Ecto neural progenitor cell (in vitro differentiated cells): ENCODE measurements at places on chromosomes 5 and 9.

DNA sequence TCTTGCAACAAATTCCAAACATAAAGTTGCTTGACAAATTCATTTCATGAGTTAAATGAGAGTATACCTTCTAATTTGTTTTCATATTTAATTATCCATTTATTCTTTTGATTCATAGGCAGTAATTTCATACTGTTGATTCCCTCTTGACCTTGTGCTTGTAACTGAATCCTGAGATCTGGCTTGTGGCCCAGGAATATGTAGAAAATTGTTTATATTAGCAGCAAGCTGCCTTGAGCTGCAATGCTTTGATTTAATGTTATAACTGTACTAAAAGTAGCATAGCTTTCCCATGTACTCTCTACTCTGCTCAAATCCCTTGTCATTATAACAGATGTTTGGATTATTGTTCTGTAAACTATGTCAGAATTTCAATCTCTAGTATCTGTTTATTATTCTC, 780.7 kb downstream of the NR2F1-AS1 start:
- DNase-seq, result no peak

DNA sequence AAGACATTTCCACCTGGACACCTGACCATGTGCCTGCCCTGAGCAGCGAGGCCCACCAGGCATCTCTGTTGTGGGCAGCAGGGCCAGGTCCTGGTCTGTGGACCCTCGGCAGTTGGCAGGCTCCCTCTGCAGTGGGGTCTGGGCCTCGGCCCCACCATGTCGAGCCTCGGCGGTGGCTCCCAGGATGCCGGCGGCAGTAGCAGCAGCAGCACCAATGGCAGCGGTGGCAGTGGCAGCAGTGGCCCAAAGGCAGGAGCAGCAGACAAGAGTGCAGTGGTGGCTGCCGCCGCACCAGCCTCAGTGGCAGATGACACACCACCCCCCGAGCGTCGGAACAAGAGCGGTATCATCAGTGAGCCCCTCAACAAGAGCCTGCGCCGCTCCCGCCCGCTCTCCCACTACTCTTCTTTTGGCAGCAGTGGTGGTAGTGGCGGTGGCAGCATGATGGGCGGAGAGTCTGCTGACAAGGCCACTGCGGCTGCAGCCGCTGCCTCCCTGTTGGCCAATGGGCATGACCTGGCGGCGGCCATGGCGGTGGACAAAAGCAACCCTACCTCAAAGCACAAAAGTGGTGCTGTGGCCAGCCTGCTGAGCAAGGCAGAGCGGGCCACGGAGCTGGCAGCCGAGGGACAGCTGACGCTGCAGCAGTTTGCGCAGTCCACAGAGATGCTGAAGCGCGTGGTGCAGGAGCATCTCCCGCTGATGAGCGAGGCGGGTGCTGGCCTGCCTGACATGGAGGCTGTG, 32.4 kb downstream of the CXXC5 start:
- DNase-seq, result no peak

DNA sequence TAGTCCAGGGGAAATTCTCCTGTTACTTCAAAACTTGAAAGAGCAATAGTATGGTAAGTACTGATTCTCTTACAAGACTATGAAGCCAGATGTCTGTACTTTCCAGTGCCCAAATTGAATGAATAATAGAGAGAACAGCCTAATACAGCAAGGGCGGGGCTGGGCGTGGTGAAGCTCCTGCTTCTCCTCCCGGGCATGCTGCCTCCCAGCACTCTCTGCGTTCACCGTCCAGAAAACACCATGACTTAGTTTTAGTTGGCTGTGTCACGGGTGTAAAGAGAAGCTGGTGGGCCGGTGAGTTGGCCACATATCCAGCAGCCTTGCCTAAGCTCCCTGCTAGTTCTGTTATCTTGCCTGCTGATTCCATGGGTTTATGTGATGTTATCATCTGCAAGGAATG, 40.7 kb upstream of the ADAMTS2 start:
- peak; percentile 14 for DNase-seq

DNA sequence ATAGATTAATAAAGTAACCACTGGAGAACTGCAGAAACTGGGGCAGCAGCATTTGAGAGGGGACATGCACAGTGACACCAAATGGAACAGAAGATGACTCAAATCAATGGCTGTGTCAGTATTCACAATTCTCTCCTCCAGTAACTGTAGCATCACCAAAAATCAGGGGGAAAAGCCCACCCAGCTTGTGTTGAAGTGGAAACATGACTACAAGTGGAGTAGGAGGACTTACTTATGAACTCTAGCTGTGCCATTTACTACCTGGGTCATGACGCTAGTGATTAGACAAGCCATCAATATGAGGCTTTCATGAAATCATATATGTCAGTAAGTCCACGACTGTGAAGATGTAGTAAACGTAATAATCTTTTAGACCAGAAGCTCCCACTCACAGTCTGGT, 199.8 kb upstream of the PTGER4 start:
- no peak for DNase-seq

GRCh38 chr5:178058321-178059012, 54.9 kb upstream of the N4BP3 start:
- DNase-seq, result no peak

- DNase-seq, result no peak
These were observed 4.4 kb downstream of the SNX18 start for GRCh38 chr5:54521856-54522479.

GRCh38 chr9:70635790-70636189, 221.3 kb upstream of the KLF9 start:
- no peak for DNase-seq

DNA sequence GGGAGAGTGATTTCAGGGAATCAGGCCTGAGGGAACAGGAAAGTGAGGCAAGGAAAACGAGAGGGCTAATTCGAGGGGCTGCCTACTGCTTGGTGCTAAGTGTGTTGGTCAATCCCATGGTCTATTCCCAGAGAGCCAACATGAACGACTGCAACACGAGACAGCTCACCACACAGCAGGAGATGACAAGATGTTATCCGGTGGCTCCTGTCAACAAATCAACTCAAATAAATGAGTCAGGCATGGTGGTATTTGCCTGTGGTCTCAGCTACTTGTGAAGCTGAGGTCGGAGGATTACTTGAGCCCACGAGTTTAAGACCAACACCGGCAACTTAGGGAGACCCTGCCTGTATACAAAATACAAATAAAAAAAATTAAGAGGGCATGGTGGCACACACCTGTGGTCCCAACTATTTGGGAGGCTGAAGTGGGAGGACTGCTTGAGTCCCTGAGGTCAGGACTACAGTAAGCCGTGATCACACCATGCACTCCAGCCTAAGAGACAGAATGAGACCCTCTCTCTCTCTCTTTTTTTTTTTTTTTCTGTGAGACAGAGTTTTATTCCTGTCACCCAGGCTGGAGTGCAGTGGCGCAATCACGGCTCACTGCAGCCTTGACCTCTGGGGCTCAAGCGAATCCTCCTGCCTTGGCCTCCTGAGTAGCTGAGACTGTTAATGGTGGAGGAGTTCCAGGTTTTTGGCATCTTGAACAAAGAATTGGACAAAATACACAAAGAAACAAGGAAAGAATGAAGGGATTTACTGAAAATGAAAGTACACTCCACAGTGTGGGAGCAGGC, 9.0 kb upstream of the FAF2 start:
- DNase-seq, result no peak
